ENCODE measurements at places on chromosomes 4 and X.
A peak's percentile ranks its signal among the peaks of the same experiment; 100 is the strongest.

DNA sequence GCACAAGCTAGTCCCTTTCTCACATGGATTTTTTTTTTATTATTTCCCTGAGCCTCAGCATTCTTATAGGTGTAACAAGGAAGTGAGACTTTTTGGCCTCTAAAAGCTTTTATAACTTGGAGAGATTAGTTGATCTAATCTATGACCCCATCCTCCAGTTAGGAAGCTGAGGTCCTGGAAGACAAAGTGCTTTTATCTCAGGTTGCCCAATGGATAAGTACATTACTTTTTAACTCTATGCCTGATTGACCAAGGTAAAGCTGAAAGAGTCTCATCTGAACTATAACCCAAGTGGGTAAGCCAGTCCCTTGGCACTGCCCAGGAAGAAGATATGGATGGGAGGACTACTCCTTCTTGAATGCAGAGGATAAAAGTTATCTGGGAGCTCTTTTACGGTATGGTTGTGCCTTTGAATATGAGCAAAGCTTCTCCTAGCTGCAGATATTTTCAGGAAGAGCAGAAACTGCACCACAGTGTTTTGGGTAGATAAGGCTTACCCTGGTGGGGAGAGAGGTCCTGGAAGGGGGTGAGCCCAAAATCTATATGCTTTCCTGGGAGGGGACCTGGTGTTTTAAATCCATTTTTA, 40.2 kb downstream of the VSIG4 start:
- no peak for DNase-seq
- H3K27ac ChIP-seq, result no peak overlapping the region
- H3K36me3 ChIP-seq, result no peaks in the 10 kb centered on the region
- H3K27me3 ChIP-seq, result no peaks in the 10 kb centered on the region

- H3K4me3 ChIP-seq, result no peak overlapping the region
- no peaks in the 10 kb centered on the region for H3K27me3 ChIP-seq
- no peaks in the 10 kb centered on the region for H3K4me1 ChIP-seq
- H3K36me3 ChIP-seq, result no peaks in the 10 kb centered on the region
Observed at GRCh38 chr4:15423285-15423711, 4.5 kb upstream of the C1QTNF7 start.

DNA sequence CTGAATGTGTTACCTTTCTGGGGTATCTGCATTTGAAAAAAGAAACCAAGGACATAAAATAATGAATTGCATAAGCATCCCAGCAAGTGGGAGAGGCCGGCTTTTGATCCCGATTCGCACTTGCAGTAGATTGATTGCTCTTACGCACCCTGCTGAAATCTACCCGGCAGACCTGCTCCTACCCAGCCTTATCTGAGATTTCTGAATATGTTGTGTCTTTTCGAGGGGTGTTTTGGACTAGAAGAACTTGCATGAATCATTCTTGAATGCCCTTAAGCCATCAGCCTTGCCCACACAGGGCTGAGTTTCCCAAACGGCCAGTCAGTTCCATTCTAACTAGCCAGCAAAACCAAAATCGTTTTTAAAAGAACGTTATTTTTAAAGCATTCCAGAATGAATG, 174.4 kb upstream of the BCOR start:
- no peak overlapping the region for H3K4me3 ChIP-seq
- H3K4me1 ChIP-seq, result peaks cover 15% of the 10 kb centered on the region
- DNase-seq, result no peak
- H3K36me3 ChIP-seq, result no peaks in the 10 kb centered on the region
- no peak overlapping the region for H3K27ac ChIP-seq
- H3K27me3 ChIP-seq, result peaks cover 7% of the 10 kb centered on the region

DNA sequence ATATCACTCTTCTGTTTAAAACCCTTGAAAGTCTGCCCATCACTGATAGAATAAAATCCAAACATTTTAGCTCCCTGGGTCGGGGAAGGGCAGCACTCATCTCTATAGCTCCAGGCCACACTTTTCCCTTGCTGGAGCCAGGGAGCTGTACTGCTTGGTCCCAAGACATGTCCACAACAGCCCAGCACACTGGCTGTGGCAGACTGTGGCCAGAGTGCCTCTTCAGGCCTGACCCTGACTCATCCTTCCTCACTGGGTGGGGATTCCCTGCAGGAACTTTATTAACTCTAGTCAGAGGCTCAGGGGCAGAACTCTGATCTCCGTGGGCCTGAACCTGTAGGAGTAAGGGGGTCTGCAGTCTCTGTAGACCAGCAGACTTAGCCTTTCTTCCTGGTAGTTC, 69.8 kb upstream of the CAPN6 start:
- H3K36me3 ChIP-seq, result no peaks in the 10 kb centered on the region
- no peak overlapping the region for H3K27ac ChIP-seq
- H3K4me1 ChIP-seq, result peaks cover 18% of the 10 kb centered on the region
- H3K27me3 ChIP-seq, result no peaks in the 10 kb centered on the region

GRCh38 chr4:109486007-109486406, 52.4 kb downstream of the SEC24B start:
- peak overlapping the region; percentile 69 for H3K27ac ChIP-seq
- H3K27me3 ChIP-seq, result no peaks in the 10 kb centered on the region
- H3K36me3 ChIP-seq, result no peaks in the 10 kb centered on the region
- H3K4me3 ChIP-seq, result no peak overlapping the region
- no peak for DNase-seq

- no peak overlapping the region for H3K27ac ChIP-seq
- H3K27me3 ChIP-seq, result peaks cover 48% of the 10 kb centered on the region
- no peaks in the 10 kb centered on the region for H3K36me3 ChIP-seq
- DNase-seq, result peak; percentile 87
- H3K4me3 ChIP-seq, result peak overlapping the region; percentile 73
Observed at GRCh38 chr4:30719454-30720020, 632 bp upstream of the PCDH7 start.

DNA sequence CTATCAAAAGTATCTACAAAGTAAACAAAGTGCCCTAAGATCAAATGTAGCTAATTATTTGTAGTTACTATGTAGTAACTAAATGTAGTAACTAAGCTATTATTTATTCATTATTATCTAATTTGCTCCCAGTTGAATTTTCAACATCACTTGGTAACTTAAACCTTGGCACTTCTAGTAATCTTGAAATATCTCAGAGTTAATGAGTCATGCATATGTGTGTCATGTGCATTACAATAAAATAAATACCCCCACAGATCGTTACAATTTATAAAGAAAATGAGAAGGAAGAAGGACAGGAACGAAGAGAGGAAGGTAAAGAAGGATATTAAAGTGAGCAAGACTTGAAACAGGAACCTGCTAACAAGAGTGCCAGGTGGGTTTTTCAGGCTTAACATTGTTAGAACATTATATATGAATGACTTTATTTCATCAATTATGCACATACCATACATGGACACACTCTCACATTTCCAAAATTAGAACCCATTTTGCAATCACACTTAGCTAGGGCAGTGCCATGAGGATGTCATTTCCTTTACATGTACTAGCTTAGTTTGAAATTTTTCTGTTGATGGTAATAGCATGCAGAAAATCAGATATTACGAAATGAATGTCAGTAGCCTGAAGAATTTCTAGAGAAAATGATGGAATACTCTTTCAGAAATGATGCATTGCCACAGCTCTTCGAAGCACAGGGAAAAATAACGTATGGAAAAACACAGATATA, 1670.4 kb upstream of the AGA start:
- H3K27me3 ChIP-seq, result no peaks in the 10 kb centered on the region
- no peaks in the 10 kb centered on the region for H3K36me3 ChIP-seq
- no peak for DNase-seq
- no peaks in the 10 kb centered on the region for H3K4me1 ChIP-seq

DNA sequence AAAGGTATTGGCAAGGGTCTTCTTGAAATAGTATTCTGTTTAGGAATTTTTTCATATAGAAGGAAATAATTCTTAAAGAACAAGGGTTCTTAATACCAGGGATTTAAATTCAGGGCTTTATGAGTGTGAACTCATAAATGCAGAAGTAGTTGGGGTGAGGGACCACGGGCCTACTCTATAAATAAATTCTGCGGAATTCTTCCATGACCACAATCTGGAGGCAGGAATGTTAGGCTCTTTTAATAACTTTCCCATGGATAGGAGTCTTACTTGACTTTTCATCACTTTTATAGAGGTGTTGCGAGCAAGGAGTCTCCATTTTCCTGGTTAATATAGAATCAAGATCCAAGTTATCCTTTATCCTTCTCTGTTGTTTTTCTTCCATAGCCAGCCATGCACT, 76.7 kb upstream of the SLC4A4 start:
- no peaks in the 10 kb centered on the region for H3K4me1 ChIP-seq
- no peaks in the 10 kb centered on the region for H3K27me3 ChIP-seq
- no peak overlapping the region for H3K27ac ChIP-seq

DNA sequence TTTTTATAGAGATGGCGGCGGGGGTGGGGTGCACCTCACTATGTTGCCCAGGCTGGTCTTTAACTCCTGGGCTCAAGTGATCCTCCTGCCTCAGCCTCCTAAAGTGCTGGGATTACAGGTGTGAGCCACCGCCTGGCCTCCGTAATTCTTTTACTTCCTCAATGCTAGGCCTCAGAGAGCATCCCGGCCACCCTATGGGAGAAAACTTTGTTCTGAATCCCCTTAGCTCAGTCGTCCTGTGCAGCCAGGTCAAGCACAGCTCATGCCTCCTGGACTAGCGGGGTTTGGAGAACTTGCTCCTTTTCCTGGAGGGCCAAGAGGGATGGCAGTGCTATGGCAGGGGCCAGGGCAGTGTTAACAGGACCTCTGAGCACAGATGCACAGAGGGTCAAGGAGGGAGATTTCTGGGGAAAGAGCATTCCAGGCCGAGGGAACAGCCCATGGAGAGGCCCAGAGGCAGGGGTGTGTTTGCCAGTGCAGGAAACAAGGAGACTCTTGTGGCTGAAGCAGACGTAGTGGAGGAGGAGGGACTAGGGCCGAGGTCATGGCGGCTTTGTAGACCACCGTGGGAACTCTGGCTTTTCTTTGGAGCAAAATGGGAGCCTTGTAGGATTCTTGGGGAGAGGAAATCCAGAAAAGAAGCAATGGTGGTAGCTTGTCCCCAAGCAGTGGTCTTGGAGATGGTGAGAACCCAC, 9.8 kb upstream of the TNIP2 start:
- no peak overlapping the region for H3K4me3 ChIP-seq
- DNase-seq, result no peak
- no peaks in the 10 kb centered on the region for H3K36me3 ChIP-seq

DNA sequence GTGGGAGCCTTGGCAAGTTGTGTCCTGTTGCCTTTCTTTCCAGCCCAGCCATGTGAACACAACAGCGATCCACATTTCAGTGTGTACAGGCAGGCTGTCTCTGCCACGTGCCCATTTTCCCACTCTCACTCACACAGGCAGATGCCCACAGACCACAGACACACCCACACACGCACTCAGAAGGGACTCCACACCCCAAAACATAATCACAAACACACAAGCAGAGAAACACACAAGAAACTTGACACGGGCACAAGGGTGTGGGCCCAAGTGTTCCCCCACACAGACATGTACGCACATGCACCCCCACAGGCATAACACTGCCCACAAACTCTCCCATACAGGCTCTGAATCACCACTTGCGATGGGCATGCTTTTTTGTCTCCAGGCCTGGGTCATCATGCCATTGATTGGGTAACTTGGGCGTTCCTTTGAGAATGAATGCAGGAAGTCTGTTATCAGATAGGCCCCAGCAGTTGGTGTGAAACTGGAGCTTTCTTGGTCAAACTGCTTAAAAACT, 84.3 kb downstream of the NBDY start:
- H3K36me3 ChIP-seq, result no peaks in the 10 kb centered on the region
- DNase-seq, result no peak
- H3K27me3 ChIP-seq, result no peaks in the 10 kb centered on the region
- H3K4me3 ChIP-seq, result no peak overlapping the region
- no peaks in the 10 kb centered on the region for H3K4me1 ChIP-seq
